ENCODE measurements at places on chromosomes 6 and 20. TPM values are rescaled to one million over a fixed set of nuclear protein-coding genes. Genes with fewer than 3 reads are reported as not detected.

ANKEF1 gene
- total RNA-seq = 0.72 TPM

TMEM170B gene
- total RNA-seq = 1.1 TPM

OTOR gene
- total RNA-seq = not detected

ENPP3 gene
- 0.29 TPM for total RNA-seq

CALHM4 gene
- not detected for total RNA-seq

OR2B6 gene
- total RNA-seq = not detected

All from placental pericyte (primary cell).